Stimulated activated CD4-positive, alpha-beta T cell treated with anti-CD3 and anti-CD28 coated beads, Interleukin-15, amount 100 ng/mL, for 48 hours (primary cell): ENCODE measurements at places on chromosomes 13 and 19.
A peak's percentile ranks its signal among the peaks of the same experiment; 100 is the strongest.

GRCh38 chr19:10817291-10818038 is 18.5 kb downstream of the TMED1 start:
- DNase-seq: no peak

DNA sequence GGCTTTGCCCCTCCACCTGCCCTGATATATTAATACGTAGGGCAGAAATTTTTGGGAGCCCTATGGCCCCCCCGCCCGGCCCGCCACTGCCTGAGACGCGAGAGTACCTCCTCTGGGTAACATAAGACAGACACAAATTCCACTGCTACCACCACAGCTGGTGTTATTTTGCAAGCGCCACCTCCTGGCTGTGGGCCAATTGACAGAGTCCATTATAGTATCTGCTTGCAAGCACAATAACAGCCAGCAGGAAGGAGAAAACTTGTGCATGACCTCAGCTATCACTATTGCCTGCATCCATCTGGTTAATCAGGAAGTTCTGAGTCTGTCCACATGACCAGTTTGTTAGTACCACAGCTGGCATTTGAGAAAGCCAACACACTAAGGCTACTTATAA is 25.3 kb upstream of the OR10H2 start:
- peak; percentile 14 for DNase-seq

DNA sequence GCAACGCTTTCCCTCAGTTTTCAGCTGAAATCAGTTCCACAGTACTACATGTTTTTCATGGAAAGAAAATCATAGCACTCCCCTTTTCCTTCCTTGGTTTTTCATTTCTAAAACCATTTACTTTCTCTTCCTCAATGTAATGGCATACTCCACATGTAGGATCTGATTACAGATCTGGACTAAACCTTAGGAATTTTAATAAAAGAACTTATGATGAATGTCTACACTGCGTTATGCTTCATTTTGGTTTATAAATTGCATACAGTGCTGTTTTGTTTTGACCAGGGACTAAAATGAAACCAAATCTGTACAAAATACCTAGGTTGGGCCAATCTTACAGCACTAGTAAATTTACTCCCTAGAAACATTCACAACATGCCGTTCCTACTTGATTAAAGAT is 589.9 kb downstream of the TBC1D4 start:
- no peak for DNase-seq

DNA sequence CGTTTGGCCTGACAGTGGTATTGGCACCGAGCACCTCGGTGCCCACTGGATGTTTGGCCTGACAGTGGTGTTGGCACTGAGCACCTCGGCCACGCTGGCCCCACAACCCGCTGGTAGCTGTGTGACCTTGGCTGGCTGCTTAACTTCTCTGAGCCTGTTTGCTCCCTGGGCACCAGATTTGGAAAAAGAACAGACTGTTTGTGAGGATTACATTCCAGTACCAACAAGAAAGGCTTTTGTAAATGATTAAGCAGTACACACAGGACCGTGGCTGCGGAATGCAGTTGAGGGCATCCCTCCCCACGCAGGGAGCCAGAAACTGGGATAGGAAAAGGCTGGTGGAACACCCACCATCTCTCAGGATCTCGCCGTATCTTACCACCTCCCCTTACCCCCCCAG is 31.9 kb downstream of the SLC25A42 start:
- no peak for DNase-seq

GRCh38 chr13:26254583-26255111 is 718 bp downstream of the CDK8 start:
- DNase-seq: peak; percentile 23

- DNase-seq: no peak
These were observed 34.9 kb upstream of the HOMER3 start for GRCh38 chr19:18975869-18976268.

GRCh38 chr13:100636441-100636840 is 38.2 kb downstream of the TMTC4 start:
- DNase-seq: no peak

- DNase-seq: no peak
These were observed 57.4 kb upstream of the RCBTB2 start for GRCh38 chr13:48590141-48590901.

DNA sequence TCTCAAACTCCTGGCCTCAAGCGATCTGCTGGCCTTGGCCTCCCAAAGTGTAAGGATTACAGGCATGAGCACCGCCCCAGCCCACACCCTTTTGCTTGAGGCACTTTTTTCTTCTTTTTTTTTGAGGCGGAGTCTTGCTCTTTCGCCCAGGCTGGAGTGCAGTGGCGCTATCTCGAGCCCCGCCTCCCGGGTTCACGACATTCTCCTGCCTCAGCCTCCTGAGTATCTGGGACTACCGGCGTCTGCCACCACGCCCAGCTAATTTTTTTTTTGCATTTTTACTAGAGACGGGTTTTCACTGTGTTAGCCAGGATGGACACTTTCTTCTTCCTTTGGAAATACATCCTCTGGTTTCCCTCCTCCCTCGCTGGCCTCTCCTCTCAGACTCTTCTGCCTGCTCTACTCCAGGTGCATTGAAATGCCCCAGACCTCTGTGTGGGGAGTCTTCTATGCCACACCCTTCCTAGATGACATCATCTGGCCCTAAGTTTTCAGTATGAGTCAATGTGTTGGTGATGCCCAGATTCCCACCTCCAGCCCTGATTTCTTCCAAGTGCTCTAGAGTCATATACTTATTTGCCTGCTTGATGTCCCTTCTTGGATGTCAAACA is 20.7 kb upstream of the TPT1 start:
- DNase-seq: no peak

DNA sequence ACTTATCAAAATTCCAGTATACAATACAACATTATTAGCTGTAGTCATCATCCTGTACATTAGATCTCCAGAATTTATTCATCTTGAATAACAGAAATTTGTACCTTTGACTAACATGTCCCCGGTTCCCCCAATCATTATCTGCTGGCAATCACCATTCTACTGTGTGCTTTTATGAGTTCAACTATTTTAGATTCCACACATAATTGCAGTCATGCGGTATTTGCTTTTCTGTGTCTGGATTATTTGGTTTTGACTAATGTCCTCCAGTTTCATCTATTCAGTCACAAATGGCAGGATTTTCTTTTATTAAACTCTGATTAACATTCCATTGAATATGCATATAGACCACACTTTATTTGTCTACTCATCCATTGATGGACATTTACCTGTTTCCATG is 530.7 kb upstream of the SLITRK1 start:
- DNase-seq: no peak

- no peak for DNase-seq
These were observed 22.4 kb upstream of the MATK start for GRCh38 chr19:3808420-3809143.

GRCh38 chr19:17489392-17490030 is 19.2 kb downstream of the SLC27A1 start:
- no peak for DNase-seq

- DNase-seq: no peak
These were observed 90.7 kb upstream of the MCF2L start for GRCh38 chr13:112877976-112878955.

- DNase-seq: peak; percentile 38
These were observed 28.5 kb upstream of the NPAS1 start for GRCh38 chr19:46990991-46991676.

DNA sequence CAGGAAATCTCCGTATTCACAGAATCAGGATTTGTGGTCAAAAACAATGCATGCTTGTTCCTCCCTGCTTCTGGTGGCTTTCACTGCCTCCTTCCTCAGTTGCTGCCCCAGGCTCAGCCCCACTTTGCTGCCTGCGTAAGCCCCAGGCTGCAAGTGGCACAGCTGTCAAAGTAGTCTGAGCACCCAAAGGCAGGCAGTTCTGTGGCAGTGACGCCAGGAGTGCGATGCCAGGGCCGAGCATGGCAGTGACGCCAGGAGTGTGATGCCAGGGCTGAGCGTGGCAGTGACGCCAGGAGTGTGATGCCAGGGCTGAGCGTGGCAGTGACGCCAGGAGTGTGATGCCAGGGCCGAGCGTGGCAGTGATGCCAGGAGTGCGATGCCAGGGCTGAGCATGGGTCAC is 77.3 kb upstream of the GPR183 start:
- DNase-seq: no peak
